Left ventricle myocardium superior (tissue), 1 donor: ENCODE measurements at places on chromosomes 7 and 10. TPM values are rescaled to one million over a fixed set of nuclear protein-coding genes. Genes with fewer than 3 reads are reported as not detected.

GRCh38 chr10:16933783-16934182 is 116.6 kb upstream of the RSU1 start:
- DNase-seq: no peak

- no peak for DNase-seq
Measured at GRCh38 chr10:120584786-120585185, 127.8 kb downstream of the PLPP4 start.

DNA sequence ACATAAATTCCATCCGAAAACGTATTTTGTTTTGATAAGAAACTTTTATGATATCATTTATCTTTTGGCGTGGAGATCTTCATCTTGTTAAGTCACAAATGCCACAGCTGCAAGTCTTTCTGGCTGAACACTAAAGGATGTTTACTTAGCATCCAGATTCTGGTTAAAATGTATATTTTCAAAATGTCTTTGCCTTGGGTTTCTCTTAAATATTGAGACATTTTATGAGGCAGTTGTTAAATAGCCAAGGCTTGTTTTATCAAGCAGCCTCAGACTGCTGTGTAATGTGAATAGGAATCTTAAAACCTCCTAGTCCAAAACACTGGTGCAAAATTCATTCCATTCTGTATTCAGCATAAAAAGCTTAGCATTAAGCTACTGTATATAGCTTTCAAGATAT is 136.3 kb upstream of the FZD1 start:
- no peak for DNase-seq

GRCh38 chr7:69218576-69218975 is 379.7 kb upstream of the AUTS2 start:
- no peak for DNase-seq

DNA sequence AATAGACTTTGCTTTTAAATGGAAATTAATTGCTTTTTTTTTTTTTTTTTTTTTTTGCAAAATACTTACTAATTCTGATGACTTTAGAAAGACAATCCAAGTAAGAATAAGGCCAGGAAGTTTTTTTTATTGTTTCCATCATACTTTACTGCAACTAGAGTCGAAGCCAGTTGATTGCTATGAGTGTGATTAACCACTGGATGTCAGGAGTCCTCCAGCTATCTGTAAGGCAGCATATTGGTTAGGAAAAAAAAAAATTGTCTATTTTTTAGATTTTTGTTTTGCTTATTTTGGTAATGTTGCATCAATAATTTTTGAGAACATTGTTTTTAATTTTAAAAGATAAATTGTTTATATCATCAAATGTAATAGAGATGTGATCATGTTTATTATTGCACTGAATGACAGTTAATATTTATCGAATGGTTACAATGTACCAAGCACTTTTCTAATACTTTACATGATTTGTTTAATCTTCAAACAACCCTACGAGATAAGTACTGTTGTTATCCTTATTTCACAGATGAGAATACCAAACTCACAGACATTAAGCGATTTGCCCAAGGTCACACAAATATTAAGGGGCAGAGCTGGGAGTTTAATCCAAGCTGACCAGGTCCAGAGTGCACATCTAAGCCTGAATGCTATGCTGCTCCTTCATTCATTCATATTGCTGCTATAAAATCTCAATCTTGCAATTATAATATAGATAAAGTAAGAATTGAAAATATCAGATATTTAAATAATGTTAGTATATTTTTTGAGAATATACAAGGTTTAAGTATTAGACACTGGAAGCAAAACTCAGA is 19.9 kb upstream of the LMOD2 start:
- DNase-seq: no peak

GRCh38 chr10:92712016-92712889 is 22.5 kb downstream of the HHEX start:
- DNase-seq: no peak

DNA sequence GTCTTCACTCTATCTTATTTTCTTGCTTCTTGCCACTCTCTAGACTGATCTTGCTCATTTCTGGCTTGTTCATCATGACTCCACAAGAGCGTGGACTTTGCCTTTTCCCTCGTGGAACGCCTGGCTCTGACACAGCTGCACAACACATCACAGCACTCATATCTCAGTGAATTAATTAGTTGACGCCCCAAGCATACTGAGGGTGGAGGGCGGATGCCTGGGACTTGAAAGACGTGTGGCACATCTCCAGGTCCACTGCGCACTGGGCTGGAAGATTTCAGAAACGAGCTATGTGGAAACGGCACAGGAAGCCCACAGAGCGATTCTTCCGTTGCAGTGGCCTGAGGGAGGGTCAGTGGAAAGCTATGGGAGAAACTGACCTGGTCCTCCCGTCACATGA is 23.6 kb upstream of the PLEKHA1 start:
- no peak for DNase-seq

- no peak for DNase-seq
Measured at GRCh38 chr7:27260211-27260610, 17.6 kb downstream of the EVX1 start.

- DNase-seq: no peak
Measured at GRCh38 chr7:137771273-137771672, 75.5 kb downstream of the DGKI start.

DNA sequence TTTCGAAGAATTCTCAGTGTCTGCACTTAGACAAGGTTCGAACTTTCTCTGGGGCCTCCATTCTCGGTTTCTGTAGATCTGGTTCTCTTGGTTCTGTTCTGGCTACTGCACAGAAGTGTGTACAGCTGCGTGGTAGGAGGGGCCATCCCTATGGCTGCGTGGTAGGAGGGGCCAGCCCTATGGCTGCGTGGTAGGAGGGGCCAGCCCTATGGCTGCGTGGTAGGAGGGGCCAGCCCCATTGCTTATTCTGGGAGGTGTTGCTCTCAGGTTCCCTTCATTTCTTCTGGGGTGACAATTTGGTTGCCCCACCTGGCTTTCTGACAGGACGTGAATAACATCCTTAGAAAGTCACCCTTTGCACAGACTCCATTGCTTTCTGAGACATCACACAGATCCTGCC is 65.2 kb upstream of the CHST15 start:
- no peak for DNase-seq

GRCh38 chr7:111030336-111030735 is 60.6 kb upstream of the LRRN3 start:
- DNase-seq: no peak

- DNase-seq: no peak
Measured at GRCh38 chr7:140455743-140456142, 23.6 kb downstream of the MKRN1 start.

- no peak for DNase-seq
Measured at GRCh38 chr7:123241809-123242208, 42.0 kb upstream of the SLC13A1 start.

- DNase-seq: peak; percentile 91
Measured at GRCh38 chr7:72924733-72925545, at the start of gene POM121. Gene POM121 (plus strand): TSS chr7:72925095. CDS start chr7:72925122, 27 bp downstream.

DNA sequence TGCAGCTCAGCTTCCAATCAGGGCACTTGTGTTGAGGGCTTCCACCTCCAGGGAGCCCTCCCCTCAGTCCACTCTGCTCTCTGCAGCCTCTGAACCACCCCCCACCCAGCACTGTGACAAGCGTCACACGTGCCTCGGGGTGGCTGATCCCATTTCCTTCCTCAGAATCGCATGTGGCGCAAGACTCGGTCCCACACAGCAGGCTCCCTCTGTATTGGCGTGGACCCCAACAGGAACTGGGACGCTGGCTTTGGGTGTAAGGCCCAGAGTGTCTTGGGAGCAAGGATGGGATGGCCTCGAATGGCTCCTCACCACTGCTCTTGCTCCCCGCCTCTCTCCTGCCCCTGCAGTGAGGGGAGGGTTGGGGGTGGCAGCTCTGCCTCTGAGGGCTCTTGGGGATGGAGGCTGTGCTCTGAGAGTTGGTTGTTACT is 4.1 kb downstream of the CPA1 start:
- DNase-seq: no peak

DNA sequence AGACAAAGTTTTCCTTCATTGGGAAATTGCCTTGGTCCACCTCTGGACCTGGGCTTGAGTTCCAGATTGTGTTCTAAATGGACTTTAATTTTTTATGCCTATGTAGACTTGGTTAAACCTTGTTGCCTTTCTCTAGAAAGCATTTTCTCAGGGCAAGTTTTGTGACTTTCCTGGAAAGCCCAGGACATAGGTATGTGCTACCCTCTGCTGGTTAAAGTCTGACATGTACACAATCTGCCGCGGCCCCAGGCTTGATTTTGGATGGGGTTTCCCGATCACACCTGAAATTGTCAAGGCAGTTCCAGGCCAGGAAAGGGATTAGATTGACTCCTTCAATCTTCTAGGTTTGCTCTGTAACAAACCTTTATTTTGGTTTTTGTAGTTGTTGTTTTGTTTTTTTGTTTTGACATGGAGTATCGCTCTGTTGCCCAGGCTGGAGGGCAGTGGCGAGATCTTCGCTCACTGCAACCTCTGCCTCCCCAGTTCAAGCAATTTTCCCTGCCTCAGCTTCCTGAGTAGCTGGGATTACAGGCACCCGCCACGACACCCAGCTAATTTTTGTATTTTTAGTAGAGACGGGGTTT is 14.1 kb upstream of the AKR1B10 start:
- peak; percentile 46 for DNase-seq

- DNase-seq: no peak
Measured at GRCh38 chr7:123285076-123285700, 85.4 kb upstream of the SLC13A1 start.

DNA sequence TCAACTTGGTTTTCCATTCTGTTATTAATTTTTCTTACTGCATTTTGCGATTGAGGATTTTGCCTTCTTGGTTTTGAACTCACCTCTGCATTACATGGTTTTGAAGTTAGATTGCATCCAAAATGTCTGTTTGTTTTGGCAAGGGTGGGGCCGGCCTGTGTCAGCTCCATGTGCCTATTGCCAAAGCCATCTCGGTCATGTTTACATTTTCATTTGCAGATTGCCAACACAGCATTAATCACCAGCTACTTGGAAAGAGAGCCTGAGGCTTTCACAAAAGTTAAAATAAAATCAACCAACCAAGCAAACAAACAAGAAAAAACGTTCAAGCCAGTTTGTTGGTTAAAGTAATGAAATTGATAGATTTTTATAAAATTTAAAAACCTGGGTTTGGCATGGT is 695.8 kb downstream of the TYW1 start:
- no peak for DNase-seq

The ADIRF gene
- total RNA-seq: 41.8 TPM

The SORBS1 gene
- total RNA-seq: 703 TPM

The C10orf67 gene
- total RNA-seq: 0.62 TPM

The SMO gene
- total RNA-seq: 5.0 TPM

The CPN1 gene
- not detected for total RNA-seq

The TSPAN12 gene
- 69.0 TPM for total RNA-seq

The EVX1 gene
- not detected for total RNA-seq

The SUN3 gene
- not detected for total RNA-seq

The NKX2-3 gene
- not detected for total RNA-seq

The PPP1R9A gene
- total RNA-seq: 26.0 TPM

The KIAA1549 gene
- 2.5 TPM for total RNA-seq

The AEBP1 gene
- total RNA-seq: 18.4 TPM
